ENCODE measurements at places on chromosomes 1 and 21. TPM values are rescaled to one million over a fixed set of nuclear protein-coding genes. Genes with fewer than 3 reads are reported as not detected.

SPRR2G gene
- total RNA-seq, result not detected

ATP1A2 gene
- not detected for total RNA-seq

SLC5A9 gene
- total RNA-seq, result not detected

EXOSC10 gene
- 41.6 TPM for total RNA-seq

SPRR2A gene
- total RNA-seq, result not detected

PROK1 gene
- total RNA-seq, result not detected

KCNA2 gene
- under 0.01 TPM for total RNA-seq

TCHH gene
- 0.14 TPM for total RNA-seq

PCNX2 gene
- 25.4 TPM for total RNA-seq

CNKSR1 gene
- 0.22 TPM for total RNA-seq

KLF17 gene
- under 0.01 TPM for total RNA-seq

PCP4 gene
- not detected for total RNA-seq

CAMTA1 gene
- total RNA-seq, result 49.7 TPM

ANGPTL7 gene
- total RNA-seq, result 0.88 TPM

KRTAP19-3 gene
- not detected for total RNA-seq

PRAMEF11 gene
- not detected for total RNA-seq

ICOSLG gene
- 1.1 TPM for total RNA-seq

PODN gene
- total RNA-seq, result 10.2 TPM

AIDA gene
- total RNA-seq, result 78.9 TPM

DMBX1 gene
- total RNA-seq, result not detected

CELA3B gene
- not detected for total RNA-seq
